ENCODE measurements at places on chromosomes 7 and 10.

DNA sequence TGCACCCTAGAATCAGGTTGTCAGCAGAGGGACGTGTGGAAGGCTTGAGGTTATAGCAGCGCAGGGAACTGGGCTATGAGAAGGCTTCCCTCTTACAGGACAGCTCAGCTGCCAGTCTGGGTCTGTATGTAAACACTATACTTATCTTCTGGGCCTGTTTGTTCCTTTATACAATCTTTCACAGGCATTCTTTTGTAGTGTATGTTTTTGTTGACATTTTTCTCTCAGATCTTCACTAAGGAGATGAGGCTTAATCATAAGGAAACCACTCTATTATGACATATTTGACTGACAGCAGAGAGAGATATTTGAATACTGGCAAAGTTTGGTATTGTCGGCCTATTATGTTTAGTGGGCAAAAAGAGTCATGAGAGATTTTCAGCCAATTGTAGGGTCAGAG lies 929 bp downstream of the GBF1 start:
- DNase-seq = peak; percentile 44

DNA sequence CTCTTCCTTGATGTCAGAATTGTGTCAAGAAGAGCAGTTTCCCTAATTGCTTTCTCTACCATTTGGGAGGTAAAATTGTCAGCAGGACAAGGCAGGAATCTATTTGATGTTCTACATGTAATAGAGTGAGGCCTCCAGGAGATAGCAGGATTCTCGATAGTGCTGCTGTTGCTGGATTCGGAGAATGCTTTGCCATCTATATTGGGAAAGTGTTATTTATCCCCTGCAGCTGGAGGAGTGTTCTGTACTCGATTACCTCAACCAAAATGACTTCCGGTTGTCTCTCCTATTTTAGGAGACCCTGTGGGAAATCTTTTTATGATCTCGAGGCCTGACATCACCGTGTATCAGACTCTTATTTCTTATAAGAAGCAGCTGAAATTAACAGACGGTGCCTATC lies 217.1 kb downstream of the TMEM178B start:
- no peak for DNase-seq

DNA sequence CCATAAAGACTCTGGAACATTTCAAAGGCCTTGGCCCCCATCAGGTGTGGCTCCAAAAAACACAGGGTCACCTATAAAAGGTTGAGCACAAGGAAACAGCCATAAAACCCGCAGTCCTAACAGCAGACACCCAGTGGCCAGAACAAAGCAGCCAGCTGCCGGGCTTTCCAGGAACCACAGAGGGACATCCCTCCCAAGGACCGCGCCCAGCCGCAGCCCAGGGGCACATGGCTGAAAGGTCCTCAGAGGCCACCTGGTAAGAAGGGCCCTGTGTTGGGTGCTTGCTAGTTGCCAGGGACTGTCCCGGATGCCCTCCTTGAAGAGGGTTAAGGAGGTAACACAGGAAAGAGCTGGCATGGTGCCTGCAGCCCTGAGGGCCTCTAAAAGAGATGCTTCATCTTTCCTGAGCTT lies 32.7 kb downstream of the KCNMA1 start:
- DNase-seq = no peak

DNA sequence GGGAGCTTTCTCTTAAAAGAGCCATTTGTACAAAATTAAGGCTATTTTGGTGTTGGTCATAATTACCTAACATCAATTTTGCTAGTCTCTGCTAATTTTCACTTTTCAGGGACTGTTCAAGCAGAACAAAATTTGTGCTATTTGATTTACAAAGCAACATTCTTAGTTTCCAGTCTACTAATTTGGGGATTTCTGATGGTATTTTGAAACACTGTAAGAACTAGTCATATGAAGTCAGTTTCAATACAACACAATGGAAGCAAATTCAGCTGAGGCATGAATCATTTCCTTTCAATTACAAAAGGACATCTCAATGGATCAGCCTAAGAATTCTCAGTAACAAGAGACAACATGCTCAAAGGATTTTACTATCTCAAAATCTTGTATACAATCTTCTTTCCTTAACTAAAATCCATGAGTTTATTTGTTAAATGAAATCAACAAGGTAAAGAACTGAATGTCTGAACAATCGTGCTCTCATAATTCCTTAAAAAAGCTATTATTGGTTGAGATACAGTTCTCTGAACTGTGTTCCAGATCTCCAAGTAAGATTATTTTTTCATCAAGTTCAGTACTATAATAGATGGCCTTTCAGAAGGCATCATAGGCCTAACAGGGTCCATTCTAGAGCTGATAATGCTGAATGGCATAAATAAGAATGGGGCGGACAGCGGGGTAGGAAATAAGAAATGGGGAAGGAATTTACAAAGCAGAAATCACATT lies 144.6 kb downstream of the NRCAM start:
- DNase-seq = peak; percentile 64

DNA sequence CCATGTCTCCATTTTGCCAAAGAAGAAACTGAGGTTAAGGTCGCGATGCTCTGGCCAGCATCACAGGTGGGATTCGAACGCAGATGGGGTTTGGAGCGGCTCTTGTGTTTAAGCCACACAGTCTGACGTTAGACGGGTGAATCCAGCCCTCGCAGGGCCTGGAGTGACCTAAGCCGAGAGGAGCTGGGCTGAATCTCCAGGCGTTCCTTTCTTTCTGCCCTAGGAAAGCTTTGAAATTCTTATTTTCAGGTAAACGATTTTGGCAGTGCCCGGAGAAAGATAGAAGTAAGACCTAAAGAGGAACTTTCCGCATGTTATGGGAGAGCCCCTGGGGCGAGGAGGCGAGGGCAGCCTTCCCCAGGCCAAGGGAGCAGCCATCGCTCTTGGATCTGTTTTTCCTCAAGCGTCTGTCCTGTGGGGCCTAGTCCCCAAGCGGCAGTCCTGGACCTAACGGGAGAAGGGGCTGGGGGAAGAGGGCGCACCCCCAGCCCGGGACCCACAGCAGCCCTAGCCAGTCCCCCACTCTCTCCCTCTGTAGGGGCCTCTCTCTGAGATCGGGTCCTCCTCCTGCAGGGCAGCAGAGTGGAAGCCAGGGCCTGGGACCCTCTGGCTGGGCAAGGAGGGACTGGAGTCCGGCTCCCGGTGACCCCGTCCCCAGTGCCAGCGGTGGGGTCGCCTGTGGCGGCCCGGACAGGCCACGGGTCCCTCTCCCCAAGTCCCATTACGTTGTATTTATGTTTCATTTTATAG lies 8.9 kb upstream of the LBX1 start:
- DNase-seq = no peak

DNA sequence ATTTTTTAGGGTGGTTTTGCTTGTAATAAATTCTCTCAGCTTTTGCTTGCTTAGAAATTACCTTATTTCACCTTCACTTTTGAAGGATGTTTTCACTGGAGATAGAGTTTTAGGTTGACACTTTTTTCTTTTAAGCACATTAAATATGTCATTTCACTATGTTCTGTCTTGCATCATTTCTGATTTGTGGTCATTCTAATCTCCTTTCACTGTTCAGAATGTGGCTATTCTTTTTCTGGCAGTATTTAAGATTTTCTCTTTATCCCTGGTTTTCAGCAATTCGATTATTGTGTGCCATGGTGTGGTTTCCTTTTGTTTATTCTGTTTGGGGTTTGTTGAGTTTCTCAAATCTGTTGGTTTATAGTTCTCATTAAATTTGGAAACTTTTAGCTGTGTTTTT lies 1065.6 kb downstream of the KCNMA1 start:
- DNase-seq = no peak

DNA sequence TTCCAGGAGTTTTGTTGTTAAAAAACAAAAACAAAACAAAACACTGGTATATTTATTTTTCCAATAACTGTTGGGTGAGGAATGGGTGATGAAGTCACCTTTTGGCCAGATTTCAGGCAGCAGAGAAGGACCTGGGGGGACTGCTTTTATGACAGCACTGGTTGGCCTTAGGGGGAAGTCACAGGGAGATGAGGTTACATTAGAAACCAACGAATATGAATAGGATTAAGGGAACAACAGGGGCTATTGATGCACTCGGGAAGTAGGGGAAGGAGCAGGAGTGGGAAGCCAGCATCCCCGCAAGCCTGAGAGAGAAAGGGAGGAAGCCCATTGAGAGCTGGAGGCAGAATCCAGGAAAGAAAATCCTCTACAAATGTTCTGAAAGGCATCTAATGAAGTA lies 958.4 kb downstream of the TYW1 start:
- DNase-seq = no peak

GRCh38 chr10:117363028-117363427 lies 12.2 kb downstream of the PDZD8 start:
- DNase-seq = peak; percentile 86

- peak; percentile 80 for DNase-seq
These were observed at the start of gene RBM33 for GRCh38 chr7:155644178-155644970. Gene RBM33 (plus strand): TSS chr7:155644661. CDS start chr7:155644877, 216 bp downstream.

DNA sequence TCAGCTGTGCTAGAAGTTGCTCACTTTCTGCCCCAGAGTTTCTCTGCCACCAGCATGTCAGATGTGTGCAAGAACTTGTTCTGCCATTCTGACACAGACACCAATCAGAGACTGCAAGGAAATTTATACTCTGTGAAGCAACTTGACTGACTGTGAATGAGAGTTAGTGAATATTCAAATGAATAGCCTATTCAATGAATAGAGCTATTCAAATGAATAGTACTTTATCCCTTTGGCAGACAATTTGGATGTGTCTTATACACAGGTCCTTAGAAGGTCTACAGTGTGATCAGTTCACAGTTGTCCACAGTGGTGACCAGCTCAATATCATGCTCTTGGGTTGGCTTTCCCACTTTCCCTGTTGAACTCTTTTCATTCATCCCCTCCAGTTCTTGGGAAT lies 138.1 kb downstream of the MACC1 start:
- DNase-seq = no peak

DNA sequence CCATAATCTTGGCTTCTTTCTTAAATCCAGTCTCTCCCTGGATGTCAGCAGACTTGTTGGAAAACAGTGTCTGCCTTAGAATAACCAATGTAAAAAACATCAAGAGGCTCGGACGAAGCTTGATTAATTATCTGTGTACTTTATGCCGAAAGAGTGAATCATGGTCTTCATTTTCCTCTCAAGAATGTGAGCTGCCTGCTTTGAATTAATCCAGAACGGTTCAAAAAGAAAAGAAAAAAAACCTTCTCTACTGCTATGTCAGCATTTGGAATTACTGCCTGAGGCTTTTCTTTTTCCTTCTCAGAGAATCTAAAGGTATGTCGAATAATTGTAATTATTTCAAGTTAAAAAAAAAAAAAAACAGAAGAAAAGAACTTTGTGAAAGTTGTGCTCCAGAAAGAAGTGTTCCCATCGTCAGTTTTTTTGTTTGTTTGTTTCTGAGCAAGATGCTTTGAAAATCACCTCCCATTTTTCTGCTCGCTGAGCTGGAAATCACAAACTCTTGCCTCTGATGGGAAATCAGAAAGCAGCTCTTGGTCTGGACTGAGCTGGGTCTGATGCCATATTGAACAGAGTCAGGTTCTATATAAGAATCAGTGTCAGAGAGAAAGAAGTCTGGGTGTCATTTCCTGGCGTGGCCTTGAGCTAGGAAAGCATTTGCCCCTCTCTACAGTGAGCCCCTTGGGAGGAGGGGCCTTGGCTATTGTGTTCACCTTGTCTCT lies 20.2 kb downstream of the PLPP4 start:
- peak; percentile 92 for DNase-seq

DNA sequence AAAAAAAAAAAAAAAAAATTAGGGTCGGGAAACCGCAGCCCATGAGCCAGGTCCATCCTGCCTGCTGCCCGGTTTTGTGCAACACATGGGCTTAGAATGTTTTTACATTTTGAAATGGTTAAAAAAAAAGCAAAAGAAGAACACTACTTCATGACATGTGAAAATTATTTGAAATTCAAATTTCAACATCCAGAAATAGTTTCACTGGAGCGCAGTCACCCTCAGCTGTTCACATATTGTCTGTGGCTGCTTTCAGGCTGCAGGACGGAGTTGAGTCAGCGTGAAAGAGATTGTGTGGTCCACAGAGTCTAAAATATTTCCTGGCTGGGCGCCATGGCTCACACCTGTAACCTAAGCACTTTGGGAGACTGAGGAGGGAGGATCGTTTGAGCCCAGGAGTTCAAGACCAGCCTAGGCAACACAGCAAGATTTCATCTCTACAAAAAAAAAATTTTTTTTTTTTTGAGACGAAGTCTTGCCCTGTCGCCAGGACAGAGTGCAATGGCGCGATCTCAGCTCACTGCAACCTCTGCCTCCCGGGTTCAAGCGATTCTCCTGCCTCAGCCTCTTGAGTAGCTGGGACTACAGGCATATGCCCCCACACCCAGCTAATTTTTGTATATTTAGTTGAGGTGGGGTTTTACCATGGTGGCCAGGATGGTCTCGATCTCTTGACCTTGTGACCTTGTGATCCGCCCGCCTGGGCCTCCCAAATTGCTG lies 63.9 kb upstream of the ECHDC3 start:
- DNase-seq = peak; percentile 39

DNA sequence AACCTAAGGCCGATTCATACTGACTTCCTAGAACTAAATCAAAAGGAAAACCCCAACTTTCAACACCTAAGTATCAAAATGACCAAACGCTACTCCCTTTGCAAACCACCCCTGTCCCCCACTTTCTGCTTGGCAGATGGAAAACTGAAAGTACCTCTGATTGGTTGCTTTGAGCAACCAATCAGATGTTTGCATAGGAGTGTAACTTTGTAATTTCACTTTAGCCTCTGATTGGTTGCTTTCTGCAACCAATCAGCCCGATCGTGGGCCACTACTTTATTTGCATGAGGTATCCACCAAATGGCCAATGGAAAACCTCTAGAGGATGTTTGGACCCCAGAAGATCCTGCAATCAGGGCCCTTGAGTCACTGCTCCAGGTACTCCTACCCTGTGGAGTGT lies 12.3 kb upstream of the SNX10 start:
- DNase-seq = no peak

DNA sequence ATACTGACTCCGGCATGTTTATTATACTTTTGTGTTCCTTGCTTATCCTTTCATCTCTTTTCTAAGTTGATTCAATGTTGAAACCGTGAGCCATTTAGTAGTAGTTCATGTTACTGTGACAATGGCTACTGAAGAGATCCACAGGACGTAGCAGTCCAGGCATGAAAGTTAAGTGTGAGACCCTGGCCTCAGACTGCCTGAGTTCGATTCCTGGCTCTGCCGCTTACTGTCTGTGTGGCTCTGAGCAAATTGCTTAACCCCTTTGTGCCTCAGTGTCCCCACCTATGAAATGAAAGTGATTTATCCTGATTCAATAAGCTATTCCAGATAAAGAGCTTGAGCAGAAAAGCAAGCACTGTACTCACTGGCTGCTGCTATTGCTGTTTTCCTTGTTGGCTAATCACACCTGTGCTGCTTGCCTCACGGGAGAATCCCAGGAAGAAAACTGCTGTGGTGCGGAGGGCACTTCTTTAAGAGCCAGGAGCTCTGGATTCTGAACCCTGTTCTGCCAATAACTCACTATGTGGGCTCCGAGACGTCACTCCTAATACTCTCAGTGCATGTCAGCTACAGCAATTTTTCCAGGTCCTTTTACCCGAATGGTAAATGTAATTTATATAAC lies 38.4 kb downstream of the PNLIPRP2 start:
- DNase-seq = no peak

DNA sequence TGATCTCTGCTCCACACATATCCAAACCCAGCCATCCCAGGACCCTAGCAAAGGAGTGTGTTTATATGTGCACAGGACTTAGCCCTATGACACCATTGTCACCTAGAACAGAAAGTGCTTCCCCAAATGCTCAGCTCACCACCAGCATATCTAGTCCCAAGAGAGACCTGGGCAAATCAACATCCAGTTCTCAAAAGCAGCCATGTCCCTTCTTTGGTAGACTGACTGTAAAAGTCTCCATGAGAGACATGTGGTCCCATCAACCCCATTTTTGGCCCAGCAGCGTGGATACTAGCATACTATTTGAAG lies 20.9 kb upstream of the ARHGAP22 start:
- DNase-seq = no peak

Measured in astrocyte (in vitro differentiated cells and primary cell).